ENCODE measurements at places on chromosomes 1 and 21.

DNA sequence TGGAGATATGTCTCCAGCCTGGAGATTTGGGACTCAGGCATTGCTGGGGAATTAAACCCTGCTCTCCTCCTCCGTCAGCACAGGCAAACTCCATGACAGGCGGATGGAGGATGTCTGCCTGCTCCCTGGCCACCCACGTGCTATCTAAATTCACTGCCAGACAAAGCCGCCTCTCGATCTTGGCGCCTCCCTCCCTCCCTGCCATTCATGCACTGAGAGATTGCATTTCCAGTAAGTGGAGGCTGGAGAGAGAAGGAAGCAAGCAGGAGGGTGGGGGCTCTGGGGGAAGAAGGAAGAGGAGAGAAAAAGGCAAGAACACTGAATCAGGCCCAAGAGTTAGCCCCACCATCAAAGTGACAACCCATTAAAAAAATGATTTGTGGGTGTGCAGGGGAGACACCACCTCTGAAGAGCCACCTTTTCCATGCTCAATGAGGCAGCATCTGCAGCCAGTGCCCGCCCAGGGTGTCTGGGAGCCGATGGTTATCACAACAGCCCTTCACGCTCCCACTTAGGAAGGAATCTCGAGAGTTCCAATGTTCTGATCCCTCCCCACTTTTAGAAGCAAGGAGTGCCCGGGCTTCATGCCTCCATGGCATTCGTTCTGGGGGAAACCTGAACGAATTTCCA, 183.0 kb downstream of the HIVEP3 start:
- no peak for DNase-seq

DNA sequence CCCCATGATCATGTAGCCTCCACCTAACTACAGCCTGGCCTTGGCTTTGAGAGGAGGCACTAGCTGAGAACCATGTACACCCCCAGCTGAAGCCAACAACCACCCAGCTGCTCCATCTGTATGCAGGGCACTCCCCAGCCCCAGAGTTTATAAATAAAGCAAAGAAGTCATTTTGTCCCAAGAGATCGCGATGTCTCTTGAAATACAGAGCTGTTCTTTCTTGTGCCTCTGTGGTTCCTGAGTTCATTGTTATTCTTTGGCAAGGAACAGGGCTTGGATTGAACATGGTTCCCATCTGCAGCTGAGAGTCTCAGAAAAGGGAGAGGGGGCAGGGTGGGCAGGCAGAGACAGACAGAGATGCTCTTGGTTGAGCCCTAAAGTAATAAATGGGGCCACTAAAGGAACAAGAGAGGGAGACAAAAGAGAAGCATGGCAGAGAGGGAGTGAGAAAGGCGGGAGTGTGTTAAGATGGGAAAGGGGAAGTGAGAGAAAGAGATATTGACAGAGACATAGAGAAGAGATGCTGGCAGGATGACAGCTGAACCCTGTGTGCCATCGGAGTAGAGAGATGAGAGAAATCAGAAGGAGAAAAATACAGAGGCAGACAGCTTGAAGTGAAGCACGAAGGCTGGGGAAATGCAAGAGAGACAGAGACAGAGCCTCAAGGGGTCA, 63.3 kb downstream of the TNR start:
- DNase-seq: no peak

- no peak for DNase-seq
These were observed 114.6 kb downstream of the IER5 start for GRCh38 chr1:181202986-181203555.

DNA sequence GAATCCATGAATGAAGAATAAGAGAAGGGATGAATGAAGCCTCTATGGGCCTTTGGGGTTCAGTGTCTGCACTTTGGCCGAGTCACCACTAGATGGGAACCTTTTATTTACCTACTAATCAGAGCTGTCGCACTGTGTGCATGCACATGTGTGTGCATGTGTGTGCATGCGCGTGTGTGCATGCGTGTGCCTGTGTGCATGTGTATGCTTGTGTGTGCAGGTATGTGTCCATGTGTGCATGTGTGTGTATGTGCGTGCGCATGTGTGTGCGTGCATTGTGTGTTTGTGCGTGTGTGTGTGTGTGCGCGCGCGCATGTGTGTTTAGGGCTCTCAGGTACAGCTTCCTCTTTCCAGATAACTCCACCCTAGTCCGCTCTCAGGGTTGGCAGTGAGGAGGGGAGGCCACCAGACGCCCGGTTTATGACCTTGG, 20.4 kb upstream of the UBXN10 start:
- peak; percentile 18 for DNase-seq

DNA sequence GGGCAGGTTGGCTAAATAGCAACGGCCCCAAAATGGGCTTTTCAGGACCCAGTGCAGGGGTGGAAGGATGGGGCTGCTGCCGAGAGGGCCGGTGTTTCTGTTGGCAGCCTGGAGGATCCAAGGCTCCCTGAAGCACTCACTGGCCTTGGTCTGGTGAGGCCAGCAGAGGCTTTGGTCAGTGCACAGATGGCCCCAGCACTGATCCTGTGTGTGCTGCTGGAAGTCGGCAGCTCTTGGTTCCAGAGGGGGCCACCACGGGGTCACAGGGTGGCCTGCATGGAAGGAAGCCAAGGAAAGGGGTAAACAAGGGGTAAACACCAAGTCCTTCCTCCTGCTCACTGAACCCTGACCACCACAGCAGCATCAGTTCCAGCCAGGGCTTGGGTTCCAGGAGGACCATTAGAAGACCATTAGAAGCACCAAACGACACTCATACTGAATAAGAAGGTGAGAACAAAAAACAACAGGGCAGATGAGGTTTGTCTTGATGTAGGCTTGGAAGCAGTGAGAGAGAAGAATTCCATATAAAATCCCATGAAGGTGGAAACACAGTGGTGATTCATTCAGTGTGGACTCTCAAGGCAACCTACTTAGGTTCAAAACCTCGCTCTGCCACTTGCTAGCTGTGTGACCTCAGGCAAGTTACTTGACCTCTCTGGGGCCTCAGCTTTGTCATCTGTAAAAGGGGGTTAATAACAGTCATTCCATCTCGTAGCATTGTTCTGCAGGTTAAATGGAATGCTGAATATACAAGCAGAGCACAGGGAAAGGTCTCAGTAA, 184.5 kb downstream of the RUNX1 start:
- DNase-seq: no peak

DNA sequence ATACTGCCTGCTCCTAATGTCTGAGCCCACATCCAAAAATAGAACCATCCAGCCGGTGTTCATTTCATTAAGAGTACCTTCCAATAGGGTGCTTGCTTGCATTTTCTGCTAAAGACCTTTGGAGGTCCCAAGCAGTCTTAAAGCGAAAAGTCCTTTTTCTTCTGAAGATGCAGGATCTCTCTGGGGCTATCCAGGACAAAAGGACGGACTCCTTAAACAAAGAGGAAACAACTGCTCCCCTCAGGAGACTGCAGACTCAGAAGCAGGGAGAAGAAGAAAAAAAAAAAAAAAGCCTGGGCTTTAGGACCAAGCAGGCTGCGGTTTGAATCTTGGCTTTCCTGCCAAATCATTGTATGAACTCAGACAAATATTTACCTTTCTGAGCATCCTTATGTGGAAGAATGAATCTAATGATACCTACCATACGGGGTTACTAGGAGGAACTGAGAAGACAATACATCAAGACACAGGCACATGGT, 204.0 kb downstream of the PLPP3 start:
- DNase-seq: peak; percentile 20

DNA sequence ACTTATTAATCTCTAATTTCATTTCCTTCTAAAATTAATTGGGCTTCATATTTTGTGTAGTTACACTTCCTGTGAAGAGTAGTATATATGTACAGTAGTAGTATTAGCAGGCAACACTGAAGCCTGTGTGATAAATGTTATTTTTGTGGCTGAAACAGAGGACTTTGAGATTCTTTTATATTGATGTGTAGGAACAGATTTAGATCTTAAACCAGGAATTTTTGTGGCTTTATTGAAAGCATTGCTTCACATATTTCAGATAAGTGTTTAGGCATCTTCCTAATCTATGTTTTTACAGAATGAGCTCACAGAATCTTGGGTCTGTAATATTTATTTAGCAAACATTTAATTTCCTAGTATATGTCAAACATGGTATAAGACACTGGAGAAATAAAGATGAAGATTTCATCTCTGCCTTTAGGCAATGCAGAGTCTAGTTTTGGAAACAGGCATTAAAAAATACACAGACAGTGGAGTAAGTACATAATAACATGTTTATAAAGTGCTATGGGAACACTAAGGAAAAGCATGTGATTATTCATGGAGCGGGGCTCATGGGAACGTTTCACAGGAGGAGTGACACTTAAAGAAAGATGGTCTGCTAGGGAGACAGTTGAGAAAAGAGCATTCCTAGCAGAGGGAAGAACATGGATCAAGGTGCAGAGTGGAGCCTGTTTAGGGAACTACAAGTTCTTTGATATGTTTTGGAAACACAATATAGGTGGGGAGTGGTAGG, 52.7 kb downstream of the MIGA1 start:
- peak; percentile 86 for DNase-seq

DNA sequence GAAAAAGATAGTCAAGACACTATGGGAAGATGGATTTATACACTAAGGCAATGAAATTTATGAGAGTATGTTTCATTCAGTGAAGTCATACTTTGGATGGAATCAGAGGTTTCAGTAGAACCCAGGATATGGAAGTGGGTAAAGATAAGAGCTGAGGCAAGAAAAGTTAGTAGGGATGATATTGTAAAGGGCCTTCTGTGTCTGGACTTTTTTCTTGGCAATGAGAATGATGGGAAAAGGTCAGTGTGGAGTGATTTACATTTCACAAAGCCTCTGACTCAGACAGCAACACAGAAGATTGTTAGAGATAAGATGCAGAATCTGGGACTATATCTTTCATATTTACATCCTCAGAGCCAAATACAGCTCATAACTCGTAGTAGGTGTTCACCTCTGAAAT, 32.1 kb downstream of the SH3BGR start:
- DNase-seq: peak; percentile 74

- peak; percentile 98 for DNase-seq
These were observed 62.3 kb downstream of the RUNX1 start for GRCh38 chr21:34986561-34987500.

DNA sequence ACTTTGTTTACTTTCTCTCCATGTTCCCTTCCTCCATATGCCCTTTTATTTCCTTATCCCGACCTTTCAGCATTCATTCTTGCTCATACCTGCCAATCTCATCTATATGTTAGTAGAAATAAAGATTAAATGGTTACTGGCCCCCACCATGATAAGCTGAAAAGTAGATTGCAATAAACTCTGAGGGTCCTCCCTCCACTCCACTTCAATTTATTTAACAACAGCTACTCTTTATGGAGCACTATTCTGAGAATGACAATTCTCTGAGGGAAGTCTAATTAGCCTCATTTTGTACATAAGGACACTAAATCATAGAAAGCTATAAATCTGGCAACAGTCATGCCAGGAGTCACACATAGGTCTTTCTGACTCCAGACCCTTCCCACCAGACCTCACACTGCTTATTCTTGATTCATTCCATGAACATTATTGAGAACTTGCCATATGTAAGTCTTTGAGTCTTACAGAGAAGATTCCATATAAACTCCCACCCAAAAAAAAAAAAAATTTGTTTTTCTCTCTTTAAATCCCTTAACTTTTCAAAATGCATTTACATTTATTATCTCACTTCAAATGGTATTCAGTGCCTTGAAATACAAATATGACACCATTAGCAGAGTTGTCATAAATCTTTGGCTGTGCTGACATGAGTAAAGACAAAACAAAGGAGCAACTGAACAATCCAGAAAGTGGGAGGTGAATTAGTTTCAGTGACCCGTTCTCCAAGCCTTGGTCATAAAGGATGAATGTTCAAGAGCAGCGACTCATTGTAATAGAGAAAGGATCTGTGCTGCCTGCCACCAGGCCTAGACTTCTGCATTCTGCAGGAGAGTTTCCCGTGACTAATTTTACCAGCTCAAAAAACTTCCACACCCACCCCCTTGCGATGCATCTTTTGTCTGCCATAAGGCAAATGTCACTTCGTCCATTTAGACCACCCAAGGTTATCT, 28.5 kb downstream of the PALMD start:
- no peak for DNase-seq

DNA sequence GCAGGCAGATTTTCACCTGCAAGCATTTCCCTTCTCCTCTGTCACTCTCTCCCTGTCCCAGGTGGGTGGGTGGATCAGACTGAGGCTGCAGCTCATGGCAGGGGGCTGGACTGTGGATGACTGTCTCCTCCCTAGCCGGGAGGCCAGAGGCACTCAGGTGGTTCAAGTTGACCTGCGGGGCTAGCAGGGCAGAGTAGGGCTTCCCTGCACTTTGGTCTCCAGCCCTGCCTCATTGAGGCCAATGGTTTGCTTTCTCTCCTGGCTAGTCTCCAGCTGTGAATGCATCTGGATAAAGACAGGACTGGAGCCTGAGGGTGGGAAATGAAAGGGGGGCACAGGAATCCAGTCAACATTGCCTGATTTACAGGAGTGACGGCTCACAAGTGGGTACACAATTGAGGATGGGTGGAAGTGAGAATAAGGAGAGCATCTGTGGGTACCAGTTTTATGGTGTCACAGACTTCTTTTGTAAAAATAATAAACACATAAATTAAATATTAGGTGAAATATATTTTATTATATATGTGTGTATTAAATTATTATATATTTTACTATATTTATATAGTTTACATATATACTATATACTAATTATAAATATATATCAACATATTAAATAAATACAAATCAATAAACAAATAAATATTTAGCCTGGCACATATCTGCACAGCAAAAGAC, 25.6 kb downstream of the RUNX1 start:
- no peak for DNase-seq

DNA sequence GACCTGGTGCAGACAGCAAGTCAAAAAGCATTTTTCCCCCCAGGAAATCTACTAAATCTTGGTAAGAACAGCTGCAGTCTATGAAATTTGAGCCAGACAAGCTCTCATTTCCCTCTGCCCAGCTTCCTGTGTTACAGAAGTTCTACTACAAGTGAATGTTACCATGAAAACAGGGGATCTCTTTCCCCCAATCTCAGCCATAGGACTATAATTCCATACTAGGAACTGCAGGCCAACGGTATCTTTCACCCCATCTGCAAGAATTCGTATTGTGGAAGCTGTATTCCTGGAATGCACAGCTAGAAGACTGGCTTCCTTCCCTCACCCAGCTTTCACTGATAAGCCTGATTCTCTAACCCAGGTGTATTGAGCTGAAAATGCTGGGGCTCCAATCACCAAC, 1655.4 kb downstream of the BRINP3 start:
- peak; percentile 12 for DNase-seq

- no peak for DNase-seq
These were observed 65.3 kb upstream of the MAN1A2 start for GRCh38 chr1:117301901-117302300.

DNA sequence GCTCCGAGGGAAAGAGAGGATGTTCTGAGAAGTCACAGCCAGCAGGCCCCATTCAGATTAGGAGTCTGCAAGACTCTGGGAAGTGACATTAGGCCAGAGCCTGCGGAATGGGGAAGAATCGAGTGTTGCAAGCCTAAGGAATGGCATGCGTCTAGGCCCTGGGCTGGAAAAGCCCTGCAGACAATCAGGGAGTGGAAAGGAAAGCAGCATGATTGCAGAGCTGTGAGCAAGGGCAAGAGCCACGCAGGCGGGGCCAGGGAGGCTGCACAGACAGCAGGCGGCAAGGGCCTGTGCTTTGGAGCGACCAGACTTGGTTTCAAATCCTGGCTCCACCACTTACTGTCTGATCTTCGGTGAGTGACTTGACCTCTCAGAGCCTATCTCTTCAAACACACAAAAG, 118.2 kb downstream of the RRAGC start:
- no peak for DNase-seq

Measured in fibroblast of lung (primary cell).